Astrocyte of the cerebellum (primary cell): ENCODE measurements at places on chromosomes 1 and 21.
A peak's percentile ranks its signal among the peaks of the same experiment; 100 is the strongest.

DNA sequence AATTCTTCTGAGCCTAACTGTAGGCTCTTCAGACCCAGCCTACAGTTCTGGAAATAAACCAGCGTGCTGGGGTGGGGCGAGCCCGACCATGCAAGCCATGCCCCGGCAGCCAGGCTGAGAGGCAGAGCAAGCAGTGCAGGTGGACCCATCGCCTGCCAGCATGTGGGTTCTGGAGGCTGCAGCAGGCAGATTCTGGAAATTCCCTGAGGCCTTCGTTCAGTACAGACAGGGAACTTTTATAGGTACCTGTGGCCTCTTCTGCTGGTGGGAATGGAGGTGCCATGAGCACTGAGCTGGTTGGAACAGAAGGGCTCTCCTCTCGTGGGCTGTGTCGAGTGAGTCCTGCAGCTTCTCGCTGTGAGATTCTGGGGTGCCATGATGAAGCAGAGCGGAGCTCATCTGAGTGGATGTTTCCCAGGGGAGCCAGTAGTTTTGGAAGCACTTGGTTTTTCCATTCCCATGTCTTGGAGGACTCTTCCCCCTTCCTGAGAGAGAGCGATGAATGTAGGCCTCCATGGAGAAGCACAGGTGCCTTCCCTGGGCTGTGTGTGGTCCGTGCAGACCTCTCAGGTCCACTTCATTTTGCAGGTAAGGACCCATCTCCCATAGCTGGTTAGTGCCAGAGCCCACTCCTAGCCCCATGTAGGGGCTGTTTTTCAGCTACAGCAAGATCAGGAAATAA is 94.1 kb downstream of the PCBP3 start:
- no peak for DNase-seq

GRCh38 chr1:79363430-79363829 is 356.9 kb upstream of the ADGRL4 start:
- no peak for DNase-seq

DNA sequence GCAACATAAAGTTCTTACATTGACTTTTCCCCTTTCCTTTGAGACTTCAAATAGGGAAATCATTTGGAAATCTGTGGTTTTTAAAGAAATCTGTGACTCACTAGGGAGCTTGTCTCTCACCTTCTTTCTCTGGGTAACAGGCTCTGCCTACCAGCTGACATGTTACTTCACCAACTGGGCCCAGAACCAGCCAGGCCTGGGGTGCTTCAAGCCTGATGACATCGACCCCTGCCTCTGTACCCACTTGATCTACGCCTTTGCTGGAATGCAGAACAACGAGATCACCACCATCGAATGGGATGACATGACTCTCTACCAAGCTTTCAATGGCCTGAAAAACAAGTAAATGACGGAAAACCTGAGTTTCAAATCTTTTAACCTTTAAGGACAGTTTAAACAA is 9.2 kb upstream of the CHIA start:
- no peak for DNase-seq

GRCh38 chr1:16028237-16029002 is 6.6 kb downstream of the CLCNKA start:
- DNase-seq, result no peak

- DNase-seq, result no peak
Observed at GRCh38 chr1:55369474-55369873, 154.3 kb upstream of the USP24 start.

DNA sequence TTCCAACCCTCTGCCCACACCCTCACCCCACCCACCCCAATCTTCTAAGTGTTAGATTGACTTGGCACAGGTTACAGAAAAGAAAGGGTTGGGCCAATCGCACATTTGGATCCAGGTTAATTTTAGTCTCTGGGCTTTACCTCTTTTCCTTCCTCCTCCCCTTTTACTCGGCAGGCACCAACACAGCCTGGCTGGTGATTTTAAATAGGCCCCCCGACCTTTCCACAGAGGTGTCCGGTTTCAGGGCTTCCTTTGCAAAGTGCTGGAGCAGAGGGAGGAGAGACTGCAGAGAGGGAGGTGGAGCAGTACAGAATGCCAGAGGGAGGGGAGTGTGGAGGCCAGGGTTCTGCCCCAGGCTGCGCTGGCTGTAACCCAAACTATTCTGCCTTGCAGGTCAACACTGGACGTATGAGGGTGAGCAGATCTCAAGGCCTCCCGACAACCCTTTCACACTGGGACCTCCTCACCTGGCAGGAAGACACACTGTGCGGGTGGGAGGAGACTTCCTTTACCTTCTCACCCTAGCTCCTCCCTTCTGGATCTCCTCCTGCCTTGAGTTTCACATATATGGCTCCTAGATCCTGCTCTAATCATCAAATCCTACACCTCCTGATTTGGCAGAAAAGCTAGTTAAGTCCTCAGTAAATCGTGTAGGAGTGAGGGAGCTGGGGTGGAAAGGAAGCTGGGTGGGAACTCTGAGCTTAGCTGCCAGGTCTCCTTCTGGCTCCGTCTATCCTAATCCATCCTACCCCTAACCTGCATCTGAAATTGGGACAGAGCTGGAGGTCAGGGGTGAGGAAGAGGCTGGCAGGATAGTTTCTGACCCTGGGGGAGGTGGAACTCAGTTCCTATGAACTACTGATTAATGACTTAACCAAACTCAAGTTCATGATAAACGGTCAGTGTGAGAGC is 2.4 kb downstream of the CA14 start:
- no peak for DNase-seq

GRCh38 chr1:109251277-109252166 is 2.2 kb downstream of the CELSR2 start:
- DNase-seq, result no peak

- peak; percentile 61 for DNase-seq
Observed at GRCh38 chr1:117284399-117285215, 73.9 kb upstream of the VTCN1 start.

DNA sequence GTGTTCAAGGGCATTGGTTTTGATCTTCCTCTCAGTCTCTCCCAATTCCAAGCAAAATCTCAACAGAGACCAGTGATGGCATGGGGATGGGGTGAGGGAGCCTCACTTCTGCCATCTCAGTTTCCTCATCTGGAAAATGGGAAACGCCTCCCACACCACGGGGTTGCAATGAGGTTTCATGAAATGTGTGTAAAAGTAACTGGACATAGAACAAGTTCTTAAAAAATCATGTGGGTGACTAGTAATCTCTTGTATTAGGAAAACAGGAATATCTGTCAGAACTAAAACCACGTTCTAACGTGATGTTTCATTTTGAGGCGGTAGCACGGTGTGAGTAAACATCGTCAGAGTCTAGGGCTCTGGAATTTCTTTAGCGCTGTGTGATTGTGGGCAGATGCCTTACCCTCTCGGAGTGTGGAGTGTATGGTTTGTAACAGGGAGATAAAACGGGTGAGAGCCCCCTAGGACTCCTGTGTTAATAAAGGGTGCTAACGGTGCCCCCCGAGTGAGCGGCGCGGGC is 55.5 kb upstream of the DNAJC6 start:
- DNase-seq, result no peak

DNA sequence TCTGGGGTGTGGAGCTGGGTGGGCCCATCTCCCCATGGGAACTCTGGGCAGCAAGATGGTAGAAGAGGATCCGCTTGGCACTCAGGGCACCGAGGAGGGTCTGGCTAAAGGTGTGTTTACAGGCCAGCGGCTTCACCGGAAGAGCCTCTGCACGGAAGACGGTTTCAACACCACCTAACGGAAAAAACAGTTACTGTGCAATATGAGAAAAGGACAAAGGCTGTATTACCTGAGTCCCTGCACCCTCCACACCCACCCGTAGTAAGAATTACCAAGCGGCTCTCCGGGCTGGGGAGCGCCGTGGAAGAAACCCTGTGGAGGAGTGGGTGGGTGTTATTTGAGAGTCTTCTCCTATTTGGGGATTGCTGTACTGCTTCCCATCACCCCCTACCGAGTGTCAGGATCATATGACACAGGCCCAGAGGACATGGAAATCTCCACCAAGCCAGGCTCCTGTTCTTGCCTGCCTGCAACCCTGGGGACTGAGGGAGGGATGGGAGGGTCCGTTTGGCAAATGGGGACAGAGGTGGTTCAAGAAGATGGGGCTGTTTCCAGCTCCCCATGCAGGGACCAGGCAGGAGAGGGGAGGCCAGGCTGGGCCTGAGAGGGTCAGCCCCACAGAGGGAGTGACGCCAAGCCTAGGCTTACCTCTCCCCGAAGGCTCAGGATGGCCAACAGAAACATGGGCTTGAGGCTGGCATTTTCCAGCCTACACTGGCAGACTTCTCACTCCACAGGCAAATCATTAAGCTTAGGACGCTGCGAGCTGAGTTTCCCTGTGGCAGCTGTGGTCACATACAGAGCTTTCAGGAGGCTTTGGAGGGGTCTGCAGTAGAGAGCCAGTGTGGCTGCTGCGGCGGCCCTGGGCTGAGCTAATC is 203.5 kb upstream of the TMEM51 start:
- DNase-seq, result no peak

- no peak for DNase-seq
Observed at GRCh38 chr21:33839806-33840205, 75.8 kb downstream of the ATP5PO start.

- no peak for DNase-seq
Observed at GRCh38 chr1:232622981-232623380, 7.0 kb downstream of the SIPA1L2 start.

GRCh38 chr1:32701421-32701911 is 1.1 kb downstream of the SYNC start:
- DNase-seq, result no peak

GRCh38 chr21:39710866-39711265 is 34.1 kb upstream of the IGSF5 start:
- DNase-seq, result no peak

- peak; percentile 24 for DNase-seq
Observed at GRCh38 chr1:145892486-145893087, 6.9 kb upstream of the ANKRD35 start.

DNA sequence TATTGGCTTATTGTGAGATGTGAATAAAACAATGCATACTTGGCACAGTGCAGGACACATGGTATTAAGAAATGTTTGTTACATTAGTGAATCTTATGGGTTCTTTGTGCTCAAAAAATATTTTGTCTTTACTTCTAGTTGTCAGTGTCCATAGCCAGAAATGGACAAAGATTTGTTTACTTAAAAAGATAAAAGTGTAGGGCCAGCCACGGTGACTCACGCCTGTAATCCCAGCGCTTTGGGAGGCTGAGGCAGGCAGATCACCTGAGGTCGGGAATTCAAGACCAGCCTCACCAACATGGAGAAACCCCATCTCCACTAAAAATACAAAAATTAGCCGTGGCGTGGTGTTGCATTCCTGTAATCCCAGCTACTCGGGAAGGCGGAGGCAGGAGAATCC is 654.6 kb upstream of the NEGR1 start:
- no peak for DNase-seq

DNA sequence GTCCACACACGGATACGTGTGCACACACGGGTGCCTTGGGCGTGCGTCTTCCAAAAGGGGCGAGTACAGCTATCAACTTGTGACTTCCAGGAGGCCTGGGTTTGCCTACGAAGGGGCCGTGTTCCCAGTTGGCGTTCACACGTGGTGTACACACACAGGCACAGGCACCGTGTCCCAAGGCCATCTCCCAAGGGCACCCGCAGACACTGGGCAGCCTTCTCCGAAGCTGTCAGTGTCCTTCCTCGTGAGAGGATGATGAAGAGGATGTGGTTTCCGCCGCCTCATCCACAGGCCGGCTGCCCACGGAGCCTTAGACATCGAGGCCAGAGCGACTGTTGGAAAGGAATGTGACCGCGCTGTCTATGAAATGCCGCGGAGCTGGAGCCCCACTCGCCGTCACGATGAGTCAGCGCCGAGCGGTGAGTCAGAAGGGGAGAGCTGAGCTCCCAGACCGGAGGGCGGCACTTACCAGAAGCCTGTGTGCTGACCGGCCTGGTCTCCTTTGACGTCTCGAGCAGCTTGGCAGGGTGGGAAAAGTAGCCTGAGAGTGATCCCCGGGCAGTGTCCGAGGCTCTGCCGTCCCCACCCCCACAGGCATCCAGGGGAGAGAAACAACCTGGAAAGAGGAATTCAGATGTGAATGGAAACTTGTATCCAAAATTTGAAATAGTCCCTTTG is 141.4 kb upstream of the ARHGEF16 start:
- DNase-seq, result peak; percentile 98

DNA sequence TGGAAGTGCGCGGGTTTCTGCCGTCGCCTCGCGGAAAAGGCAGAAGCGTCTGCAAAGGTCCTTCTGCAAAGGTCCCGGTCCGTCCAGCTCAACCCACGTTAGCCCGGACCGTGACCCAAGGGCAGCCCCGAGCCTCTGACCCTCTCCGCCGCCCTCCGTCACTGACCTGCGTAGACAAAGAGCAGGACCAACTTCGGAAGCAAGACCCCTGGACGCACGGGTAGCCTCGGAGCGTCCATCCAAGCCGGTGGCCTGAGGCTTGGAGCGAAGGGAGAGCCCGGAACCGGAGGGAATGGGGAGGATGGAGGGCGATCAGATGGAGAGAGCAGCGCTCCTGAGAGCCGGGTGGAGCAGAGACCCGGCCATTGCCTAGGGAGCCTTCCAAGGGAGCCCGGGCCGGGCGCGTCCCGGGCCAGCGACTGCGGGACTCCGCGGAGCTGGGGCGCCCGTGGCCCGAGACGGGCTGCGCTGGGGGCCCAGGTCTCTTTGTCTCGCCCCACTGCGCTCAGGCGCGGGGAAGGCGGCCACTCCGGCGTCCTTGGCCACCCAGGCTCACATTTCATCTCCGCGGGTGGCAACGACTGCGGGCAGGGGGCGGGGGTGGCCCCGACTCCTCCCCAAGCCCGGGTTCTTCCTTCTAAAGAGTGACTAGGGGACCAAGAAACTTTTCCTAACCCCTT is at the start of gene CYYR1:
CYYR1 (minus strand) TSS at position 585 of the 680 bp plus-strand sequence; CDS start at position 239, 346 bp downstream.
- peak; percentile 8 for DNase-seq

- DNase-seq, result no peak
Observed at GRCh38 chr1:49606082-49606481, 417.7 kb downstream of the AGBL4 start.

DNA sequence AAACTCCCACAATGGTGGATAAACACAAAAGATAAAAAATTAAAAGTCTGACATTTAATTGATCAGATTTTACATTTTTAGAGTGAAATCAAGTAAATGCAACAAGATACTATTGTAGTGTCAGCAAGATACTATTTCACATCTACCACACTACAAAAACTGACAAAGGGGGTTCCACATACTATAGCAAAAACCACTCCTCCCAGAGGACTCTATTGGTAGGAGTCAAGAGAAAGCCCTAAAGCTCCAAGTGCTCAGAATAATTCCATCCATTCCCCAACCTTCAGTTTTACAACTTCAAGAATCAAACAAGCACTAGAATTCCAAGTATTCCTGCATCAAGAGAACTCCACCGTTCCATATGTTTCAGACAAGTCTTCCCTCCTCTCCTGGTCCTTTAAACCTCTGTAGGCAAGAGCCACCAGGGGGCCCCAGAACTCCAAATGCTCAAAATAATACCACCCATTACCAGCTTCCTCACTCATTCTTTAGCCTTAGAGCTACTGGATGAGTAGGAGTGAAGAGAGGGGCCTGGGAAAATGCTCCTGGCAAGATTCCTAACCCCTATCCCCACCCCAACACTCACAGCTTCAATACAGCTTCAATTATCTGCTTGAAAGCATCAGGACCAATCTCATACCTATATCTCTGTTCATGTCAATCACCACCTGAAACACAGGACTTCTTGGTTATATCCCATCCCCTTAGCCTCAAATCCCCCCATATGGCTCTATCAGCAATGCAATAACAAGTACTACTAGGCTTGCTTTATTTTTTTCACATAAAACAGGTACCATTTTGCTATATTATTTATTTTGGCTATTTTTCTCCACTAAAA is 9.9 kb downstream of the TOR1AIP2 start:
- peak; percentile 29 for DNase-seq
